Aorta (tissue), 5 donors: ENCODE measurements at places on chromosomes 16 and 17. TPM values are rescaled to one million over a fixed set of nuclear protein-coding genes. Genes with fewer than 3 reads are reported as not detected.

TBKBP1 gene
- 20.2 TPM for total RNA-seq

GRCh38 chr16:88504489-88505404 lies 51.7 kb downstream of the ZFPM1 start:
- no peak for DNase-seq
- H3K4me1 ChIP-seq = no peaks in the 10 kb centered on the region
- no peaks in the 10 kb centered on the region for H3K36me3 ChIP-seq
- no peak overlapping the region for H3K4me3 ChIP-seq
- H3K27me3 ChIP-seq = no peaks in the 10 kb centered on the region
- no peak overlapping the region for H3K27ac ChIP-seq

- H3K36me3 ChIP-seq = no peaks in the 10 kb centered on the region
- no peak overlapping the region for H3K27ac ChIP-seq
- no peaks in the 10 kb centered on the region for H3K27me3 ChIP-seq
- no peak for DNase-seq
- no peaks in the 10 kb centered on the region for H3K4me1 ChIP-seq
- H3K4me3 ChIP-seq = no peak overlapping the region
Measured at GRCh38 chr16:1211451-1212268, 13.4 kb downstream of the TPSG1 start.

- no peak overlapping the region for H3K27ac ChIP-seq
- H3K27me3 ChIP-seq = no peaks in the 10 kb centered on the region
- H3K4me1 ChIP-seq = no peaks in the 10 kb centered on the region
- no peak for DNase-seq
- no peaks in the 10 kb centered on the region for H3K36me3 ChIP-seq
Measured at GRCh38 chr17:4150096-4150495, 7.1 kb downstream of the CYB5D2 start.

DNA sequence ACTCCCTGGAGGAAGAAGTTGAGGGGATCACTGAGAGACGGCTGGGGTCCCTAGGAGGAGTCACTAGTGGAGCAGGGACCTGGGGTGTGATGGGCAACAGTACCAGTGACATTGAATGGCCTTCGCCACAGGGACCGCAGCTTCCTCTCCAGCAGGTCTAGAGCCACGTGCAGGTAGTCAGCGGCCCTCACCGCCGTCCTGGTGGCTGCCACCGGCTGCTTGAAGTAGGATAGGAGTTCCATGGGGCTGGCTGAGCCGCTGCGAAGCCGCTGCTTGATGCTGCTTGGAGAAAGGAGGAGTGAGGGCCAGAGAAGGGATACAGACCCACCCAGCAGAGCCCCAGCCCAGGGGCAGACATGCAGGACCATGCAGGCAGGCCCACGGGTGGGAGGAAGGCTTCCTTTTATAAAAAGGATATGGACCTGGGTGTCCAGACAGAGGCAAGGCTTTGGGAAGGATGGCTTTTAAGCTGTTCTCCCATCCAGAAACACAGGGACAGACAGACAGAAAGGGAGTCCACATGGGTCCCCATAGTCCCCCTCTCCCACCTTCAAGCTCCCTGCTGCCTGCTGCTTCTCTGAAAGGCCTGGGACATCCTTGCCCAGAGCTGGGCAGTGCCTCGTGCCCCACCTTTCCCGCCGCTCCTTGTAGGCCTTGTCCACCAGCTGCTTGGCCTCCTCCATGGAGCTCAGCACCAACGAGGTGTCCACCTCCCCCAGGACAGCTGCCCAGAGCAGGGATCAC lies 827 bp downstream of the MPO start:
- H3K4me1 ChIP-seq = no peaks in the 10 kb centered on the region
- H3K27me3 ChIP-seq = no peaks in the 10 kb centered on the region
- H3K36me3 ChIP-seq = no peaks in the 10 kb centered on the region
- DNase-seq = no peak

DNA sequence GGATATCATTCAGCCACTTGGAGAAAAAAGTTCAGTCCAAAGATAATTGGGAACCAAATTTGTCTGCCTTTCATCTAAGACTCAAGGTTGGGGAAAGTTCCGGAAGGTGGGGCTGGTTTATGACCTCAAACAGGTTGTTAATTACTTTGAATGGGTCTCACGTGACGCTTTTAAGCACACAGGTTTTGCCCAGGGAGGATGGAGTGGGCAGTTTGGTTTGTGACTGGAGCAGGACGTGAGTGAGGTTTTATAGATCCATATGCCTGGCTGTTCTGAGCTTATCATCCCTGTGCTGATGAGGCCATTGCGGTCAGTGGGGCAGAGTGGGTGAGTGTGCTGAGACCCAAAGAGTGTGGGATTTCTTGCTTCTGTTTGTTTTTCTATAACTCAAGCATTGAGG lies 38.7 kb upstream of the GPRC5B start:
- no peak overlapping the region for H3K27ac ChIP-seq
- no peaks in the 10 kb centered on the region for H3K36me3 ChIP-seq
- H3K27me3 ChIP-seq = no peaks in the 10 kb centered on the region
- no peak for DNase-seq

- no peak overlapping the region for H3K27ac ChIP-seq
- peak; percentile 94 for DNase-seq
- no peaks in the 10 kb centered on the region for H3K4me1 ChIP-seq
- no peak overlapping the region for H3K4me3 ChIP-seq
Measured at GRCh38 chr17:82242977-82243647, 14.3 kb downstream of the SLC16A3 start.

- no peak overlapping the region for H3K27ac ChIP-seq
- H3K4me3 ChIP-seq = peak overlapping the region; percentile 37
Measured at GRCh38 chr17:77887464-77888241, 70.8 kb upstream of the TNRC6C start.

DNA sequence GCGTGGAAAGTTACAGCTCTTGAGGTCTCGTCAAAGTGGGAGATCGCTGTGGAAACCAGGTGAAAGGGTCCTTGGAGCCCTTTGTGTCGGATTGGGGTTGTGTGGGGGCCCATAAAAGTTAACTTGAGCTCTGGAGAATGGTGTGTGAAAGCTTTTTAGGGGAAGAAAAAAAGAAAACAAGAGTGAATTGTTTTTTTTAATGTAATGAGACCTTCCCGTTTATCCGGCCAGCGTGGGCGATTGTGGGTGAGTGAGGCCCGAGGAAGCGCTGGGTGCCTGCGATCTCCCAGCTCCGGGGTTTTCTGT lies 150.6 kb downstream of the MSI2 start:
- H3K4me3 ChIP-seq = no peak overlapping the region
- H3K4me1 ChIP-seq = peaks cover 2% of the 10 kb centered on the region
- H3K36me3 ChIP-seq = no peaks in the 10 kb centered on the region
- no peak overlapping the region for H3K27ac ChIP-seq
- no peaks in the 10 kb centered on the region for H3K27me3 ChIP-seq
